Vagina (tissue), 2 donors: ENCODE measurements at places on chromosomes 1 and 21.

DNA sequence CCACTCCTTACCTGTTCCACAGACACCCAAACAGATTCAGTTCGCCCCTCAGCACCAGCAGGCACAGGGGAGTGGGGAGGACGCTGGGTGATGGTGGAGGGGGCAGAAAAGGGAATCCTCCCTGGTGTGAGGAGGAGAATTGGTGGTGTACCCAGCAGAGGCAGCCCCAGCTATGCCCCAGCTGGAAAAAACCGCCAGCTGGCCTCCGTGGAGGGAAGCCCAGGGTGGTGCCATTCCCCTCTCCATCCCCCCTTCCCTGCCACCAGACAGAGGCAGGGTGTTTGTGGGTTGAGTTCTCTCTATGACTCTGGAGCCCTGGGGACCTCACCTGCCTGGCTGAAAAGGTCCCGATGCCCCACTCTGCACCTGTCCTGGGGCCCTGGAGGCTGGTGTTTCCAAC is 27.9 kb downstream of the OPTC start:
- DNase-seq, result no peak

DNA sequence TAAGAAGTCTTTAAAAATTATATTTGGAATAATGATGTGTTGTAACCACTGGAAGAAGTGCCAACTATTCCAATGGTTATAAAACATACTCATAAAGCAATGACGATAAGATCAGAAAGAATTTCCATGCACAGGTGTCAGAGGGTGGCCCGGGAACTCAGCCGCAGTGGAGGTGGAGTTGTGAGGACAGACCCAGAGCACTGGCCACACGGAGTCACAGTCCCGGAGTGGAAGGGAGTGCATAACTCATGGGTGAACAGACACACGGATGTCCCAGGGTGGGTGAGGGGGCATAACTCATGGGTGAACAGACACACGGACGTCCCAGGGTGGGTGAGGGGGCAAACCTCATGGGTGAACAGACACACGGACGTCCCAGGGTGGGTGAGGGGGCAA is 2.5 kb downstream of the KRTAP10-4 start:
- DNase-seq, result peak; percentile 49

- DNase-seq, result no peak
Observed at GRCh38 chr1:7457811-7458210, 313.3 kb upstream of the VAMP3 start.

GRCh38 chr1:78090472-78091133 is 44.8 kb downstream of the GIPC2 start:
- no peak for DNase-seq

GRCh38 chr1:46130121-46130520 is 2.3 kb downstream of the PIK3R3 start:
- DNase-seq, result no peak

DNA sequence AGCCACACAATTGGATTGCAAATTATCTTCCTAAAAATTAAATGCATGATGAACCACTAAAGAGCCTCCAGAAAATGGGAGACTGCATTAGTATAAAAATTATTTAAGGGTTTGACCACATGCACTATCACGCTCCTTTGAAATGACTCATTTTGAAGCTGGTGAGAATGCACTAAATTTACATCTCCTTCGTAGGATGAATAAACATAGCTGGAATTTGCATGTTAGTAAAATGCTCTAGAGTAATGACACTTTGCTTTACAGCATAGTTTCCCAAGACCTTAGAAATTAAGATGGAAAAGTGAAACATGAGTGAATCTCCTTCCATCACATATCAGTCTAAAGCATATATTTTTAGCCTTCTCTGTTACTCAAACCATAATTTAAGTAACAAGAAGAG is 2.4 kb downstream of the PLPPR4 start:
- DNase-seq, result no peak
